ENCODE measurements at places on chromosomes 3 and 15. TPM values are rescaled to one million over a fixed set of nuclear protein-coding genes. Genes with fewer than 3 reads are reported as not detected.

GRCh38 chr3:171038342-171038741 lies 11.8 kb upstream of the SLC2A2 start:
- no peaks in the 10 kb centered on the region for H3K36me3 ChIP-seq
- no peaks in the 10 kb centered on the region for H3K27me3 ChIP-seq
- no peak overlapping the region for H3K4me3 ChIP-seq
- no peak for DNase-seq
- H3K4me1 ChIP-seq = no peaks in the 10 kb centered on the region

- H3K4me1 ChIP-seq = no peaks in the 10 kb centered on the region
- no peak overlapping the region for H3K27ac ChIP-seq
- H3K36me3 ChIP-seq = no peaks in the 10 kb centered on the region
- DNase-seq = no peak
These were observed 137.4 kb upstream of the UMPS start for GRCh38 chr3:124592658-124593441.

- H3K4me3 ChIP-seq = no peak overlapping the region
- H3K4me1 ChIP-seq = peaks cover 45% of the 10 kb centered on the region
- H3K27ac ChIP-seq = no peak overlapping the region
- DNase-seq = no peak
- no peaks in the 10 kb centered on the region for H3K36me3 ChIP-seq
These were observed 131.2 kb upstream of the TGFBR2 start for GRCh38 chr3:30475038-30475808.

DNA sequence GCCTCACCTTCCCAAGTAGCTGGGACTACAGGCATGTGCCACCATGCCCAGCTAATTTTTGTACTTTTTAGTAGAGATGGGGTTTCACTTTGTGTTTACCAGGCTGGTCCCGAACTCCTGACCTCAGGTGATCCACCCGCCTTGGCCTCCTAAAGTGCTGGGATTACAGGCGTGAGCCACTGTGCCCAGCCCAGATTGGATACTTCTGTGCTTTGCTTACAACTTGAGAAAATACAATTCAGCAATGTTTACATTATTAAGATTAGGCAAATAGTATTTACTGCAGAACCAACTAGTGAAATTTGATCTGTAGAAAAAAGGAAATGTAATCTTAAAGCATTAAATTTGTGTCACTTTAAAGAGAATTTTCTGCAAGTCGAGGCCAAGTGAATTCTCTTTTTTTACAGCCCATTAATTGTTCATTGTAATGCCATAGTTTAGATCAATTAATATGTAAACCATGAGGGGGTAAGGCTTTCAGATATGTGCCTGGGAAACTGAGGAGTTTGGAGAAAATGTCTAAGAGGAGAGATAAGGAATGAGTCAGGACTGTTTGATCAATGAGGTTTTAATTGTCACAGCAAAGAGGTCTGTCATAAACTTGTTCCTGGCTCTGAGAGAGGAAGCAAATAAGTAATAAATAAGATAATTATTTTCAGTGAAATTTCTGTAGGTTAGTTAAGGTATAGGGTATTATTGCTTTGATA lies 15.3 kb downstream of the PYDC2 start:
- no peak for DNase-seq
- no peak overlapping the region for H3K27ac ChIP-seq
- H3K36me3 ChIP-seq = no peaks in the 10 kb centered on the region
- no peaks in the 10 kb centered on the region for H3K27me3 ChIP-seq

GRCh38 chr3:196988241-196989029 lies 19.8 kb upstream of the PIGZ start:
- H3K36me3 ChIP-seq = no peaks in the 10 kb centered on the region
- peaks cover 4% of the 10 kb centered on the region for H3K4me1 ChIP-seq
- H3K4me3 ChIP-seq = no peak overlapping the region
- no peak overlapping the region for H3K27ac ChIP-seq
- 0 out of 2 replicates have a peak, but pooled peaks cover 4% of the 10 kb centered on the region for H3K27me3 ChIP-seq
- no peak for DNase-seq

- H3K27me3 ChIP-seq = no peaks in the 10 kb centered on the region
- H3K4me1 ChIP-seq = peaks cover 38% of the 10 kb centered on the region
- H3K27ac ChIP-seq = no peak overlapping the region
- no peak for DNase-seq
These were observed 63.3 kb downstream of the UBE3A start for GRCh38 chr15:25375557-25375956.

Gene POPDC2
- total RNA-seq = not detected
